Activated T-cell treated with anti-CD3 and anti-CD28 coated beads for 1 hour (primary cell): ENCODE measurements at places on chromosomes 5 and 9.

DNA sequence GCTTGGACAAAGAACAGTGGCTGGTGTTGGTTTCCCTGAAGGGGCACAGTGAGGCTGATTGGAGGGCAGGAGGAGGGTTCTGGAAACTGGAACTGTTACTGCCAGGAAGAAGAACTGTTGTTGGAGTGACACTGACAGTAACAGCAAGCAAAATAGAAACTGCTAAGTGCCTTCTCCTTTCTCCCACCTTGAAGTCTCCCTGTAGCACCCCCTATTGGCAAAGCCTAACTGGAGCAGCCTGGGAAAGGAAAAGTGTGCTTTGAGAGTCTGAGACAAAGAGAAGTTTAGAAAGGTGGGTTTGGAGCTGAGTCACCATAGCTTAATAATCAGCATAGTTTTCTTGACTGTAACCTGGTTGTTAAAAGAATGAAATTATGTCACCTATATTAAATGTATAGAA is 2.5 kb upstream of the TMEM174 start:
- no peak for DNase-seq

DNA sequence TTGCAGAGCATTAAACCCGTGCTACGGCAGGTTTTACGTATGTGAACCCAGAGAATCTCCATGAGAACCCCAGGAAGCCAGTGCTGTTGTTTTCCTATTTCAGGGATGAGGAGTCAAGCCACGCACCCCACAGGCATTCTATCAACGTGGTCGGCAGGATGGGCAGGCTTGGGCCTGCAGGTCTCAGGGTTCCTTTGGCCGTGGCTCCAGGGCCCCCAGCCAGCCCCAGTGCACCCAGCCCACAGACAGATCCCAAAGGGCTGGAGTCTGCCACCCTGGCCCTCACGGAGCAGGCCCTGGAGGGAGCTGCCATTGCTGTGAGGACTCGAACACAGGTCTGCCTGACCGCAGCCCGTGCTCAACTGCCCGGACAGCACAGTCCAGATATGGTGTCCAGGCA is 77.1 kb upstream of the STXBP1 start:
- no peak for DNase-seq

GRCh38 chr5:1065891-1066650 is 45.8 kb downstream of the SLC12A7 start:
- DNase-seq, result no peak

- DNase-seq, result no peak
Measured at GRCh38 chr9:88889386-88889785, 101.9 kb upstream of the S1PR3 start.

- DNase-seq, result no peak
Measured at GRCh38 chr5:131254741-131255140, 9.1 kb upstream of the CDC42SE2 start.

- no peak for DNase-seq
Measured at GRCh38 chr9:18516514-18516913, 42.6 kb downstream of the ADAMTSL1 start.

- DNase-seq, result no peak
Measured at GRCh38 chr9:134204991-134205578, 40.7 kb upstream of the RNU6ATAC start.

DNA sequence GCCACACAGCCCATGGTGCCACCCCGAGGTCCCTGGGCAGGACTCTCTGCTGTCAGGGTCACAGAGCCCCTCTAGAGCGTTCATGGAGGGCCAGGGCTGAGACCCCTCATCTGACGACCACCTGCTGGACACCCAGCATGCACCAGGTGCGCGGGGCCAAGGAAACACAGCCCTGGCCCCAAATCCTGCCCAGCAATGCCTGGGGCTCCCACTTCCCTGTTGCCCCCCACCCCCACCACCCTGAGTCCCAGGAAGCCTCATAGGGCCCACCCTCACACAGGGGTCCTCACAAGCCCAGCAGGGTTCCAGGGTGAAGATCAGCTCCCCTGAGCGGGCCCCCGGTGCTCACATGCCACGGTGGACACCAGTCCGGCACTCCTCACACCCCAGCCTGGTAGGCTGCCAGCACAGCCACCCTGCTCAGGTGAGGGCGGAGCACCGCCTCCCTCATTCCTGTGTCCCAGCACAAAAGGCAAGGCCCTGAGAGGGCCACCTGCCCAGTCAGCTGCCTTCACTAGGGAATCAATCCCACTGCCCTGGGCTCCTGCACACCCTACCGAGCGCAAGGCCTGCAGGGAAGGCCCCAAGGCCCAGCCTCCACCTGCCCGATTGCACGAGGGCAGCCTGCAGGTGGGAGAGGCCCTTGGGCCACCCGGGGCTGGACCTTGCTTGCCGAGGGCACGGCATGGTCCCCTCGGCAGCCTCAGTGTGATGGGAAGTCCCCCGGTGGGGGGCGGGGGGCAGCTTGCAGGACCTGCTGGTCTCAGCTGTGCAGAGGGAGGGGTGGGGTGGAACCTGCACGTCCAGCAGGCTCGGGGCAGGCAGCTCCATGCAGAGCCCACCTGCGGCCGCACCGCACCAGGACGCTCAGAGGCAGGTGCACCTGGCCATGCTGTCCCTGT is 56.4 kb upstream of the UBAC1 start:
- DNase-seq, result no peak

GRCh38 chr5:92909602-92909962 is 671.4 kb downstream of the NR2F1-AS1 start:
- DNase-seq, result no peak

DNA sequence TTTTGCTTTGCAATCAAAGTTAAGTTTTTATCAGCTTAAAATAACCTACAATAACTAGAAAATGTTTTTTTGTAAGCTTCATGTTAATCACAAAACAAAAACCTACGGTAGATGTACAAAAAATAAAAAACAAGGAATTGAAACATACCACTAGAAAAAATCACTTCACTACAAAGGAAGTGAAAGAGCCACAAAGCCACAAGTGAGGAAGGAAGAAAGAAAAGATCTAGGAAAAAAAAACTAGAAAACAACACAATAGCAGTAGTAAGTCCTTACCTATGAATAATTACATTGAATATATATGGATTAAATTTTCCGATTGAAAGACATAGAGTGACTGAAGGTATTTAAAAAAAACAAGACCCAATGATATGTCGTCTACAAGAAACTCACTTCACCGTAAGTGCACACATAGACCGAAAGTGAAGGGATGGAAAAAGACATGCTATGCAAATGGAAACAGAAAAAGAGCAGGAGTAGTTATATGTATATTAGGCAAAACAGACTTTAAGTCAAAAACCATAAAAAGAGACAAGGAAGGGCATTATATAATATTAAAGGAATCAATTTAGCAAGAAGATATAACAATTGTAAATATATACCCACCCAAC is 13.4 kb upstream of the ZDHHC21 start:
- no peak for DNase-seq

- no peak for DNase-seq
Measured at GRCh38 chr5:72228960-72229359, 91.1 kb downstream of the MRPS27 start.

DNA sequence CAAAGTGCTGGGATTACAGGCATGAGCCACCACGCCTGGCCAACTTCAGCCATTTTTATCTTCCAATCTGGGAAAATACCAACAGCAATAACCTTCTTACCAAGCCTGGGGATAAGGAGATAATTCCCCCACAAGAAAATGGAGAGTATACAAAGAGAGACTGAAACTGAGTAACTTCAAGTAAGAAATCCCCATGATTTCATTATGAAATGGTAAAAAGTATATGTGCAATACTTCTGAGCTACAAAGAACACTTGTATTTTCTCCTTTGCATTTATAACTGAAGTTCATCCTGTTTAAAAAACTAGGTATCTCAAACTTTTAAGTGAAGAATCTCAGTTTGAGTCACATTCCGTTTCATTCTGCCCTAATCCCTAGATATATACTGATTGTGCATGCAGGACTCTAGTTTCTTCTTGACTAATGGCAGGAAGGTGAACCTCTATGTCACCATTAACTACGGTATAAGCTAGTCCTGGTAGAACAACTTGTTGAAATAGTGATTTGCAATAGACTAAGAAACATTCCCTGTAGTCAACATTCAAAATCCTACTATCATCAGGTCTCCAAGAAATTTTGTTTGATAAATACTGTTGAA is 2071.4 kb downstream of the MAT2B start:
- no peak for DNase-seq

DNA sequence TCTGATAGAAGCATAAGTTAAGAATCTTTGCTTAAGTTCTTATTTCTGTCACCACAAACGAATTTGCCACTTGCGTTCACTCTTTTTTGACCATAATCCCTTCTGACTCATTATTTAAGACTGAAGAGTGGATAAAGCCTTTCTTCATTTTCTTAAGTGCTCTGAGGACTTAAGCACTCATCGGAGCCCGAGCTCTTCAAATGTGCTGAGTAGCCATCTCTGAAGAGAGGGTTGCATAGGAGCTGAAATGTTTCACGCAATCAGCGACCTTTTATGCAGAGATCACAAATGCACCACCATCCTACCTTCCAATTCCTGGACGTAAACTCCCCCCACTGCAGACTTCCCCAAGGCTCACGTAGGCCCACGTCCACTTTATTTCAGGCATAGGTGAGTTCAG is 699.2 kb downstream of the IRX1 start:
- DNase-seq, result no peak

GRCh38 chr9:37374892-37375291 is 47.6 kb upstream of the GRHPR start:
- DNase-seq, result no peak

GRCh38 chr5:119541716-119542115 is 87.6 kb upstream of the FAM170A start:
- DNase-seq, result no peak

GRCh38 chr5:137896560-137896959 is 7.3 kb downstream of the PKD2L2 start:
- no peak for DNase-seq

DNA sequence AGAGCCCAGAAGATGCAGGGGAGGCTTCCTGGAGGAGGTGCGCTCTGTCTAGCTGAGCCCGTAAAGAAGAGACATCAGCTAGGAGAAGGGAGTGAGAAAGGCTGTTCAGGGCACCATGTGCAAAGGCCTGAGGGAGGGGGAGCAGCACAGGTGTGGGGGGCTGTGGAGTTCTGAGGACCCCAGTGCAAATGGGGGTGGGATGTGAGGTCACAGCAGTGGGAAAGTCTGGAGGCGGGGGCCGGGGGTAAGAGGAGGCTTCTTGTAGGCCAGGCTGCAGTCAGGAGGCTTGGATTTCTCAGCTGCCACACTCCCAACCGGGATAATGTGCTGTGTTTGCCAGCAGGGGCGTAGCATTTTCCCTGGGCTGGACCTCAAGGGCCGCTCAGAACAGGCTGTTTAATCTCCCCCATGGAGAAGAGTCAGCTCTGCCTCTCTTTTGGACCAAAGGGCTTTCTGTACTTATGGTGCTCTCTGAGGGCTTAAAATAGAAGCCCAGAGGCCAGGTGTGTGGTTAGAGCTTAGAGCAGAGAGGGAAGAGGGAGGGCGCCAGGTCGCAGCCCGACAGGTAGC is 5.7 kb downstream of the NEURL1B start:
- no peak for DNase-seq

GRCh38 chr9:124513376-124513994 is 6.3 kb upstream of the NR5A1 start:
- DNase-seq, result no peak

GRCh38 chr5:16669776-16670175 is 53.0 kb upstream of the RETREG1 start:
- no peak for DNase-seq

DNA sequence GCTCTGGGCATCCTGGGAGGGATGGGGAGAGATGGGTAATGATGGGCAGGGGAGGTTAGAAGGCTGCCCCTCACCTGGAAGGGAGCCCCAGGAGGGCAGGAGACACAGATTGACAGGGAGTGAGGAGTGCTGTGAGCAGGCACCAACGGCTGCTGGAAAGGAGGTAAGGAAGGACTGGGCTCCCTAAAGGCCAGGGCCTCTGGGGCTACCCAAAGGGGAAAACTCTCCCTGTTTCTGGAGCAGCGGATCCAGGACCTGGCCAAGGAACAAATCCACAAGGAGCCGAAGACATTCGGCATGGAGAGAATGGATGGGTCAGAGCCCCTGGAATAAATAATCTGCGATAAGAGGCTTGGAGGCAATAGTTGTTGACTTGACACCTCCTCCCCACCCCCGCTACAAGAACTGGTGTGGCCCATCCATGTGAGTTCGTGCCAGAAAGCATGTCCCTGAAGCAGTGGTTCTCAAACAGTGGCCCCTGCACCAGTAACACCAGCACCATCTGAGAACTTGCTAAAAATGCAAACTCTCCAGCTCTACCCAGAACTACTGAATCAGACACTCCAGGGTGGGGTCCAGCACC is 208.3 kb downstream of the GABBR2 start:
- no peak for DNase-seq

DNA sequence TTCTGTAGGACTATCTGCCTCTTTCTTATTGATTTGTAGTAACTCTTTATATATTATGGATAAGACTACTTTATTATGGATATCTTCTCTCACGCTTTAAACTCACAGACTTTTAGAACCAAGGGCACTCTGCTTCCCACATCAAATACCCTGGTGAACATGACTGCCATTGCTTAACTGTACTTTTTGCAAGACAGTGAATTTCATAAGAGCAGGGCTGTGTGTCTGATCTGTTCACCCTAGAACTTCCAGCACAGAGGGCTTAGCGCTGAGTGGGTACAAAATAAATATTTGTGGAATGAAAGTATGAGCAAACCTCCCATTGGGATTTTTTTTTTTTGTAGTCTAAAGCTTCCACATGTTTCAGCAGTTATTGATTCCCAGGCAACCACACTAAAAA is 84.8 kb downstream of the CFAP77 start:
- no peak for DNase-seq
